ENCODE measurements at places on chromosomes 4 and X.

GRCh38 chrX:1466971-1467561 is 14.4 kb upstream of the ASMTL start:
- DNase-seq, result peak; percentile 41

GRCh38 chr4:113610537-113610936 is 151.0 kb downstream of the CAMK2D start:
- DNase-seq, result no peak

GRCh38 chrX:67734111-67734753 is 190.4 kb downstream of the AR start:
- no peak for DNase-seq

- no peak for DNase-seq
These were observed 221.8 kb upstream of the KCNIP4 start for GRCh38 chr4:22170353-22170752.

GRCh38 chr4:84967243-84967690 is 777 bp upstream of the WDFY3 start:
- no peak for DNase-seq

DNA sequence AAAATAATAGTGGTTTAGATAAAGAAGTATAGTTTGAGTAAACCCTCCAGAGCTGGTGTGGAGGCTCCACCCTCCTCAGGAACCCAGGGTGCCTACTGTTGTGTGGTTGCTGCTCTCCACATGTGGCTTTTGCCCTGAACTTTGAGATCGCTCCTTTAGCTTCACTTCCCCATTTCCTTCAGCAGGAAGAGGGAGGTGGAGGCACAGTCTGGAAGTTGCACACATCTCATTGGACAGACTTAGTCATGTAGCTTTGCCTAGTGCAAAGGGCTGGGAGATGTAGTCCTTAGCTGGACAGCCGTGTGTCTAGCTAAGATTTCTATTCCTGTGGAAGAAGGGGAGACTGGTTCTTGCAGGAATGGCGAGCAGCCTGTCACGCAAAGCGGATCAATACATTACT is 37.9 kb downstream of the RGS12 start:
- no peak for DNase-seq

- no peak for DNase-seq
These were observed 22.8 kb upstream of the HSPA4L start for GRCh38 chr4:127759228-127759820.

GRCh38 chr4:78780093-78780492 is 3.9 kb downstream of the BMP2K start:
- no peak for DNase-seq

GRCh38 chr4:88191404-88191803 is 33.0 kb upstream of the ABCG2 start:
- DNase-seq, result no peak
